ENCODE measurements at places on chromosomes 7 and 10.

DNA sequence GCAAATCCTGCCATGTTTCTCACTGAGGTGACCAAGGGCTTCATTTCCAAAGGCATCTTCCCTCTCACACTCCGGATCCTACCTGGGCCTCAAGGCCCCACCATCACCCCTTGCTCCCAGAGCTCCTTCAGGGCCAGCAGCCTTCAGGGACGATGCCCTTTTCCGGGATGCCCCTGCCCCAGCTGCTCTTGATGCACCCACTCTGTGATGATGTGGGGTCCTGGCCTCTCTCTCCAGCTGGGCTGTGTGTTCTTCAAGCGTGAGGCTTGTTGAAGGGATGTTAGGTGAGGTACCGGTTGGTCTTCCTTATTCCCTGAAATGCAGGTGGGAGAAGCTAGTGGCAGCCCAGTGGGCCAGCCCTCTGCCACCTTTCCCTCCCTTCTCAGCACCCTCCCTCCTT is 18.4 kb upstream of the SLC18A2 start:
- DNase-seq: no peak

GRCh38 chr10:21314111-21314626 is 211.3 kb downstream of the SKIDA1 start:
- DNase-seq: no peak

DNA sequence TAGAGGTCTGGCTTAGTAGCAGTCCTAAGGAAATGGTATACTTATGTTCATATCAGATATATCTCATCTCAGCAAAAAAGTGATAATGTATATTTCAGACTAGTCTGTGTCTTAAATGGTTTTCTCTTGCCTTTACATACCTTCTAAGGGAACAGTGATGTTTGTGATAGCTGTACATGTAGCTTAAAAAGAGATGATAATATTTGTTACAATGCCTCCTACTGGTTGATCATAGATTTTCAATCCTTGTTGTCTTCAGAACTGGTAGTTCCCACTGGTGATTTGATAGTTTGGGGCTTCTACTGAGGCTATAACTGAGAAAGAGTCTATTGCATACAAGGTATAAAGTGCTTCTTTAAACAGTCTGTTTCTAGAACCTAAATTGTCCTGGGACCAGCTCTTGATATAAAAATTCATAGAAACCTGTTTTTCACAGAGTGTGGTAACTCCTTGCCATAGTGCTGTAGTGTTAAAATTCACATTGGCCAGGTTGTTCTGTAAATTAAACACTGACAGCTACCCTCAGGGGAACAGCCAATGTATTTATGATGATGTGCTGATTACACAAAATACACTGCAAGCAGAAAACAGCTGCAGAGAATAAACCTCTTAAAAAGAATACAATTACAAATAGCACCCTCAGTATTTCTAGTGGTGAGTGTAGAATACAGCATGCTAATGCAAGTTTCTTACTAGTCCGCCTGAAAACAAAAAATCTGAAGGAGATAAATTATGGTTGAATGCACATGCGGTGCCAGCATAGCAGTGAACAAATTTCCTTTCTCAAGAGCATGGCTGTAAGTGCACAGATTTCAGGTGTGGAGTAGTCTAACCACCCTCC is 90.3 kb downstream of the BTRC start:
- DNase-seq: peak; percentile 12

DNA sequence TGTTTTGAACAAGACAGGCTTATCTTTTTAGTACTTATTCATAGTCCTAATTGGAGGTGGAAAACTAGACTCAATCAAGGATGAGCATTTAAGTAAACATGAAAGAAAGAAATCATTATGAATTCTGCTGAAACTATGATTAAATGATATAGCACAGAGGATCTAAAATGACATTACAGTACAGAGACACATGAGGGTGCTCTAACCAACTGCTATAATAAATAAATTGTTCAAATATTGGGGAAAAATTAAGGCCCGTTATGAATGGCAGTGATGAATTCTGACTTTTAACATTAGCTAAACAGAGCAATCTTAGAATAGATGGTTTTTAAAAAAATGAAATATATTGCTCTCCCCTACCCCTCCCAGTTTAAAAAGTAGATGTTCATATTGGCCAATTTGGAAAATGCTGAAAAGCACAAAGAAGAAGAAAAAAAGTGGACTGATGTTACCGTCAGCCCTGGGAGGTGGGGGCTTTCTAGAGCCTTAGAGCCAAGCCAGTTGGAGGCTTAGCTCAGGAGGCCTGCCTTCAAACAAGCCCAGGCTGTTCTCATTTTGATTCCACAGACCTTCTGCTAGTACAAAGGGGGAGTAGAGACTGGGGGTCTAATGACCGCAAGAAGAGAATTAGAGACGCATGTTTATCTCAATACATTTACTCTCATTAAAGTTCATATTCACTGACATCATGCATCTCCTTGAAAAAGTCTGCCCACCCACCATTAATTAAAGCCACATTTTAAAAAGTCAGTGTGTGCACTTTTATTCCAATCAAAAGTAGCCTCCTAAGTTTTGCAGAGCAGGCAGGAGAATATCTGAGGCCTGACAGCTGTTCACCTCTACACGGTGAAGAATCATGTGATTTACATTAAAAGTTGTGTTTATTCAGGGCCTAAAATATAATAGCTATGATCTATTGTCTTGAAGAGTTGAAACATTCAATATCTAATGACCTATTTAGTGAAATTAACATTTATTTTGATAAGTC is 10.0 kb downstream of the WNT2 start:
- DNase-seq: no peak

DNA sequence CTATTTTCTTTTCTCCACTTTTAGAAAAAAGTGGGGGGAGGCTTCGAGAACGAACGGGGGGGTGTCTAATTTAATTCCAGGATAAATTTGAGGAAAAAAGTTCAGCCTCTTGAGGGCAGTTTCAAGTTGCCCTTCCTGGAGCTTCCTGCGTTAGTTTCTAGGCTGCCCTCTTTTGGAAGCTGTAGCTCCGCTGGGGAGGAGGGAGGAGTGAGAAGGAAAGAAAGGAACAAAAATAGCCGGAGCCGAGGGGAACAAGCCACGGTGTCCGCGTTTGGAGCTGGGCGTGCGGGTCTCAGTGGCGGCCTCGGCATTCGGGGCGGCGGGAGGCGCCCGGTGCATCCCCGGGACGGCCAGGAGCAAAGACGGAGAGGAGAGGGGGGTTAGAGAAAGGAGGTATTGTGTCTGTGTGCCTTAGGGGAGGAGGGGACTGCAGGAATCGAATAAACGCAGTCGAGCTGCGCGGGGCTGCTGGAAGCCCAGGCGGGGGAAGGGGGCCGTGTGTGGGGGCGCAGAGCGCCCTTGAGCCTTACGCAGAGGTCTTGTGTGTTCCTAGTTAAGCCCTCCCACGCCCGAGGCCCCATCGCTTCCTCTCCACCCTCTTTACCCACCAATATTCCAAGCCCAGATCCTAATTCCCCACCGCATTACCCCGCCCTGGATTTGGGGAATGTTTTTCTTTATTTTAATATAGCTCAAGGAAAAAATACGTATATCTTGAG is 2.0 kb upstream of the TNRC18 start:
- no peak for DNase-seq

- no peak for DNase-seq
Measured at GRCh38 chr10:122490268-122490667, 28.9 kb downstream of the HTRA1 start.

DNA sequence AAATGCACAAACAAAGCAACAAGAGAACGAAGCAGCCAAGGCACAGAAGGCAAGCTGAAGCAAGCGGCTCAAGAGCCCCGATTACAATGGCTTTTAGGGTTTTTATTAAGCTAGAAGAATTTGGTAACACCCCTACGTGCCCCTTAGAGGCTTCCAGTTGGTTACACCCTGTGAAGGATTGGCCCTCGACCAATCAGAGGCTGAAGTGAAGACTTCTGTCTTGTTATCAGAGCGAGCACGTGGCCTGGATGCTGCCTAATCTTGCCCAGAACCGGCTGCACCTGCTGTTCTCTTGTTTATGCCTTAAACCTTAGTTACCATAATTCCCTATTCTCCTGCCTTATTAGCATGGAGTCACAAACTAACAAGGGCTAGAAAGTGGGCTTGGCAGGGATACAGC is 21.4 kb downstream of the KCNK18 start:
- DNase-seq: no peak

DNA sequence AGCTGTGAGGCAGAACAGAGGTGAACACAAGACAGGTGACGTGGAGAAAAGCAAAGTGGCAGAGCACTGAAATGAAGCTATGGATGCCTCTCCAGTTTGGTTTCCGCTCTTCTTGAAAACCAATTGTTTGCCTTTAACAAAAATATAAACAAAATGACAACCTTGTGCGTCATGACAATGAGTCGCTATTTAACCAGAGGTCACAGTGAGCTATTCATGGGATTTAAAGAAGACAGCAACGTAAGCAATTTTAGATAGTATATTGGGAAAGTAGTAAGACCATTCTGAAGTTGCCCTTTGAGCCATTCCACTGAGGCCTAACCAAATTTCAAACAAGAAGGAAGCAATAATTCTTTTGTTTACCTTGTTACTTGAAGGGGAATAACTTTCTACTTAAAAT is 15.2 kb upstream of the LRRTM3 start:
- no peak for DNase-seq

DNA sequence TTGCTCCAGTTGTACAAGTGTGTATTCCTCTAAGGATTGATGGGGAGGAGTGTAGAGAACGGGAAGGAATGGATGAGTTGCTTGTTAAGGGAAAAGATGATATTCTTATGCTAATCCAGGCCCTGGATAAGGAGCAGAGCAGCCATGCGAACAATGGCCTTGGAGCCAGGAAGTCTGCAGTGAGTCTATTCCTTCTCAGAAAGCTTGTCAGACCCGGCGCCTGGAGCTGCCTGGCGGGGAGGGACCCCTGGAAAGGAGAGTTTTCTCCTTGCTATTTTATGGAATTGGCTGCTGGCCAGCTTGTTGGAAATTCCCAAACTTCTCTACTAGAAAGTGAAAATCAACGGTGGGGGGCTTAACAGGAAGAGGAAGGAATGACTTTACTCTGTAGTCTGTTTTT is 89.1 kb downstream of the MMRN2 start:
- DNase-seq: no peak

DNA sequence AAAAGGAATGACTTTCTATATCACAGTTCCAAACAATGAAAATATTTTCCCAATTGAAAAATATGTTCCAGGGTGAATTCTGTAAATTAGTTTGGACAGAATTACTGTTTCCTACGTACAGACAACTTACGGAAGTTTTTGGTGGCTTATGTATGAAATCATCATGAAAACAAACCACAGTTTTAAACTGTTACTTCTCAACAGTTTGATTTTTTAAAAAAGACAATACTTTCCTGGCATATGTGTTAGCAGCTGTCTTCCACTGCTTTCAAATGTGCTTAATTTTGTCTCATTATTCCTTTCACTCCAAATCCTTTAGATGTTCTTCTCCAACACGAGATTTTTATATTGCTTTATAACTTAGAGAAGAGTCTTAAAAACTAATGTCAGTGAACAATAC is 56.2 kb downstream of the SEMA3A start:
- DNase-seq: no peak

GRCh38 chr10:12006671-12007070 is 35.9 kb downstream of the UPF2 start:
- no peak for DNase-seq

- no peak for DNase-seq
Measured at GRCh38 chr7:155762036-155762435, 50.2 kb downstream of the SHH start.

DNA sequence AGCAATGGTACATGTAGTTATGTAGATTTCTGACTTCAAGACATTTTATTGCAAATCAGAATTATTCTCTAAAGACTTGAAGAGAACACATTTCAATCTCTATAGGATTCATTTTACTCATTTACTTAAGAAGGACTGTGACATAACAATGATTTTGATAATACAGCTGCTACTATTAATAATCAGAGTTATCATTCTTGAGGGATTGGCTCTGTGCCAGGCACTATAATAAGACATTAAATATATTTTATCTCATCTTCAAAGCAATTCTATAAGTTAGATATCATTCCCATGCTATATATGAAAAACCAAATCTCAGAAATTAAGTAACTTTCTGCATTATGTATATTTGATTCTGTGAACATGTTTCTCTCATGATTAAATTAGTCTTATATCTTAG is 103.7 kb upstream of the CALCR start:
- DNase-seq: no peak

GRCh38 chr7:106583100-106583499 is 77.9 kb downstream of the CCDC71L start:
- no peak for DNase-seq

DNA sequence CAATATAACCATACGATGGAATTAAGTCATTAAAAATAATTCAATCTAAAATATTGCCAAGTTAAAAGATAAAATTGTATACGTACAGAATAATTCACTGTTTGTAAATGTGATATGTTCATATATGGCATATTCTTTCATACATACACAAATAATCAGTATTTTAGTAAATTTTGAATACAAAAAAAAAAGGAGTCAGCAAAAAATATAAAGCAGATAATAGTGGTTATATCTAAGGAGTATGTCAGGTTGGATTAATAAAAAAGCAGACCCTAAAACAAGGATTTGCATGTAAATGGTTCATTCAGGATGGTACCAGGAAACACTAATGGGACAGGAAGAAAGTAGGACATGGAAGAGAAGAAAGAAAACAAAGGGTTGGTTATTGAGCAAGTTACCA is 59.5 kb downstream of the XPNPEP1 start:
- no peak for DNase-seq

- DNase-seq: no peak
Measured at GRCh38 chr7:111098926-111099250, 8.0 kb downstream of the LRRN3 start.

- DNase-seq: peak; percentile 34
Measured at GRCh38 chr10:27366769-27367168, 126.2 kb upstream of the ACBD5 start.

DNA sequence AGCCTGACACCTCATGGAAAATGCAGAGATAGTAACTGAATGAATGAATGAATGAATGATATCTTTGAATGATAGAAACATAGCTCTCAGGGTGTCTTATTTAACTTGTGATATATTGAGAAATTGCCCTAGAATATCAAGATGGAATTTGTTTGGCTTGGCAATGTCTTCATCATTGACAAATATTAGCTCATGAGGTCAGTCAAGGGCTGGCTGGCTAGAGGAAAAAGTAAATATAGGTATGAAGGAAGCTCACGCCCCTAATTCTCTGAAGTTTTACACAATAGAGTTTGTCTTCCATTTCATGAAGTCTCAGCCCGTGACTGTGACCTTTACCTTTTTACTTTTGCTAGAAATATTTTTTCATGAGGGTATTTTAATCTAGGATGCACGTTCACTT is 305.2 kb downstream of the ADARB2 start:
- DNase-seq: no peak

- no peak for DNase-seq
Measured at GRCh38 chr7:43790006-43790405, 31.5 kb downstream of the BLVRA start.

DNA sequence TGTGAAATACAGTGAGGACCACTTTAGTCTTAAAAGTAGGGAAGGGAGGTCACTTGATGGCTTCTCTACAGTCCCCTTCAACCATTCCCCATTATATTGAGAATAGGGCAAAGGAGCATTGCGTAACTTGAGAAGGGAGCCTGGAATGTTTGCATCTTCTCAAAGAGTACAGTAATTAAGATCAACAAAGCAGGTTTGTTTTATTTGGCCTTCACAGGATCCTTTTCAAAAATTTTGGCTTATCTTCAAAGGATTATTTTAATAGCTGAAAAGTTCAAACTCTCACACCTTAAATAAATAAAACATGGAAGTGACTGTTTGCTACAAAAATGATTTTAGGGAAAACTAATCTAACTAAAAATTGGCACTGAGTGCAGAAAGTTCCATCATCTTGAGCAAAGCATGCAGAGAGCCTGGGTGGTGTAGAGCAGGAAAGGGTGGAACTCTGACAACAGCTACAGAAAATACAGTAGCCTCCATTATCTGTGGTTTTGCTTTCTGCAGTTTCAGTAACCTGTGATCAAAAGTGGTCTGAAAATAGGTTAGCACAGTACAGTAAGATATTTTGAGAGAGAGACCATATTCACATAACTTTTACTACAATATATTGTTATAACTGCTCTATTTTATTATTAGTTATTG is 214.0 kb downstream of the MDFIC start:
- no peak for DNase-seq
